ENCODE measurements at places on chromosomes 4 and X.

DNA sequence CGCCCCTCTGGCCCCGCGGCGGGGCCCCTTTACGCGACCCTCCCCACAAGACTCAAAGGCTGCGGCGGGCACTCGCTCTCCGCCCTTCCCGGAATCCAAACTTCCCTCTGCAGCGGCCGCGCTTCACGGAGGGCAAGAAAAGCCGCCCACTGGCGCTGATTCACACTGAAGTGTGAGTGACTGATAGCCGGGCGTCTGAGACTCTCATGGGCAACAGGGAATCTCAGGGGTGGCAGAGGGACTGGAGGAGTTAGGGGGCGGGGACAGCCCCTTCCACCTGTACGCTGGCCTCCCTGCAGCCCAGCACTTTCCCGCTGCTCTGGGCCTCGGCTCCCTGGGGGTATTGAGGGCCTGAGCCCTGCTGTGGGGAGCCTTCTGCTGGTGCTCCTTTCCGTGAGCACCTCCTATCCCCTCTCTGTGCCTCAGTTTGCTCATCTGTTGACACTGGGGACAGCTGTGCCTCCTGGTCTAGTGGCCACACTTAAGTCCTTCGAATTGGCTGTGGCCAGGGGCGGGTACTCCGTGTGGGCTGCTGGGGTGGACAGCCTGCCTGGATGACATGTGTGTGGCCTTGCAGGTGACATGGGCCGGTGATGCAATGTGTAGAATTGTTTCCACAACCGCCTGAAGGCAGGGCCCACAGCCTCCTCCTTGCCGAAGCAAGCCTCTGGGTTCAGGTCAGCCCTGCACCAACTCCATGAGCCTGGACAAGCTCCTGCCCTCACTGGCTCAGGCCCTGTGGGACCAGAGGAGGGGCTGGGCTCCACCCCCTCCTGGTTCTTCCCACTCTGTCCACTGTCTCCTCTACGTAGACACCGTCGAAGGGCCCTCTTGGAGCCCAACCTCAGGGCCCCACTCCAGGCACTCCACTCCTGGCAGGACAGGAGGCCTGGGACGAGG, 951 bp downstream of the SH3BP2 start:
- DNase-seq: no peak

DNA sequence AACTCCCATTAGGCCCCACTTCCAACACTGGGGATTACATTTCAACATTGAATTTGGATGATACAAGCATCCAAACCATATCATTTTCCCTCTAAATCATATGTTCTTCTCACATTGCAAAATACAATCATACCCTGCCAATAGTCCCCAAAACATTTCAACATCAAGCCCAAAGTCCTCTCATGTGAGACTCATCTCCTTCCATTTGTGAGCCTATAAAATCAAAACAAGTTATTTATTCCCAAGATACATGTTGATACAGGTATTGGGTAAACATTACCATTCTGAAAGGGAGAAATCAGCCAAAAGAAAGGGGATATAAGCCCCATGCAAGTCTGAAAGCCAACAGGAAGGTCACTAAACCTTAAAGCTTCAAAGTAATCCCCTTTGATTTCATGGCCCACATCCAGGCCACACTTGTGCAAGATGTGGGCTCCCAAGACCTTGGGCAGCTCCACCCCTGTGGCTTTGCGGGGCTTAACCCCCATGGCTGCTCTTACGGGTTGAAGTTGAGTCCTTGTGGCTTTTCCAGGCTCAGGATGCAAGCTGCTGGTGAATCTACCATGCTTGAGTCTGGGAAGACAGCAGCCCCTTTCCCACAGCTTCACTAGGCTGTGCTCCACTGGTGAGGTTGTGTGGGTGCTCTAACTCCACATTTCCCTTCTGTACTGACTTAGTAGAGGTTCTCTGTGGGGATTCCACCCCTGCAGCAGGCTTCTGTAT, 40.6 kb upstream of the SERTM2 start:
- DNase-seq: no peak

GRCh38 chr4:29560452-29560851, 1159.7 kb upstream of the PCDH7 start:
- no peak for DNase-seq

GRCh38 chr4:172997856-172998255, 170.8 kb upstream of the GALNT7 start:
- DNase-seq: no peak
